ENCODE measurements at places on chromosomes 12 and 14. TPM values are rescaled to one million over a fixed set of nuclear protein-coding genes. Genes with fewer than 3 reads are reported as not detected.

IFNG-AS1 gene
- total RNA-seq, result not detected

PTPRQ gene
- total RNA-seq, result 1.2 TPM

ITGB7 gene
- total RNA-seq, result 0.44 TPM

POU6F1 gene
- 6.3 TPM for total RNA-seq

KRT75 gene
- not detected for total RNA-seq

TSPAN8 gene
- total RNA-seq, result 0.15 TPM

Data from smooth muscle cell of trachea (primary cell).